ENCODE measurements at places on chromosomes 6 and 20.

GRCh38 chr6:130622142-130622541, 205.1 kb upstream of the SMLR1 start:
- DNase-seq = no peak

- DNase-seq = peak; percentile 75
Observed at GRCh38 chr6:136288566-136289326, 900 bp downstream of the BCLAF1 start.

DNA sequence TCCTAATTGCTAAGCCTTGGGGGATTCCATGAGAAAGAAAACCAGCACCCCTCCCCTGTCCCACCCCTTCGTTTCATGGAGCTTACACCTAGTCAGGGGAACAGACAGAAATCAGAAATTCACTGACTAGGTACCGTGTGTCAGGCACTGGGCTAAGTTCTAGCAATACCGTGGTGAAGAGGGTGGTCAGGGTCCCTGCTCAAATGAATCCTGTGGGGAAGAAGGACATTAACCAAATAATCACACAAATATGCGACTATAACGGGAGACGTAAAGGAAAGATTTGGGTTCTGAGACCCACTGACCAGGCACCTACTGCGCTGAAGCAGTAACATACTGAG, 65.1 kb upstream of the TOP1 start:
- DNase-seq = no peak

DNA sequence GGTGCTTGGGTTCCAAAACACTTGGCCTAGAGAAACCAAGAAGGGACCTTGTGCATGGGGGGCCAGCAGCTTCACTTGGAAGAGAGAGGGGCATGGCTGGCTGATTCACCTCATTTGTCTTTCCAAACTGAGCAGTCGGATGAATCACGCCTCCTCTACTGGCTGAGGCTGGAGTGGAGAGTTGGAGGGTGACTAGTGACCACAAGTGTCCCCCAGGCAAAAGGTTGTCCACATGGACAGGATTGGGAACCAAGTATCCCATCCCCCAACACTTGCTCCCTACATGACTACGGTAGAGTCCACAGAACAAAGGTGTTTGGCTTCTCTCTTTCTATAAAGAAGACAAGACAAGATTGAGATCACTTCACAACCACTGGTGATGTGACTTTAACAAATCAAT, 875.6 kb downstream of the QKI start:
- no peak for DNase-seq

GRCh38 chr6:159156089-159156488, 13.1 kb upstream of the FNDC1 start:
- no peak for DNase-seq

- DNase-seq = peak; percentile 91
Observed at GRCh38 chr6:169654598-169655391, 47.0 kb downstream of the WDR27 start.

DNA sequence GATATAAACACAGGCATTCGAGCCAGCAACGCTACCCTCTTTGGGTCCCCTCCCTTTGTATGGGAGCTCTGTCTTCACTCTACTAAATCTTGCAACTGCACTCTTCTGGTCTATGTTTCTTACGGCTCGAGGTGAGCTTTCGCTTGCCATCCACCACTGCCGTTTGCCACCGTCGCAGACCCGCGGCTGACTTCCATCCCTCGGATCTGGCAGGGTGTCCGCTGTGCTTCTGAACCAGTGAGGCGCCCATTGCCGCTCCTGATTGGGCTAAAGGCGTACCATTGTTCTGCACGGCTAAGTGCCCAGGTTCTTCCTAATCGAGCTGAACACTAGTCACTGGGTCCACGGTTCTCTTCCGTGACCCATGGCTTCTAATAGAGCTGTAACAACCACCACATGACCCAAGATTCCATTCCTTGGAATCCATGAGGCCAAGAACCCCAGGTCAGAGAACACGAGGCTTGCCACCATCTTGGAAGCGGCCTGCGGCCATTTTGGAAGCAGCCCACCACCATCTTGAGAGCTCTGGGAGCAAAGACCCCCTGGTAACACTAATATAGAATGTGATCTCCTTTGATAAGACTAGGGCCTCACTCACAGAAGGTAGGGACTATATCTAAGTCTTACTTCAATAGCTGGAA, 973 bp downstream of the UBD start:
- no peak for DNase-seq

- no peak for DNase-seq
Observed at GRCh38 chr20:25087186-25087929, 5.4 kb upstream of the VSX1 start.

- DNase-seq = peak; percentile 52
Observed at GRCh38 chr20:37389241-37389747, 43.4 kb downstream of the SRC start.

DNA sequence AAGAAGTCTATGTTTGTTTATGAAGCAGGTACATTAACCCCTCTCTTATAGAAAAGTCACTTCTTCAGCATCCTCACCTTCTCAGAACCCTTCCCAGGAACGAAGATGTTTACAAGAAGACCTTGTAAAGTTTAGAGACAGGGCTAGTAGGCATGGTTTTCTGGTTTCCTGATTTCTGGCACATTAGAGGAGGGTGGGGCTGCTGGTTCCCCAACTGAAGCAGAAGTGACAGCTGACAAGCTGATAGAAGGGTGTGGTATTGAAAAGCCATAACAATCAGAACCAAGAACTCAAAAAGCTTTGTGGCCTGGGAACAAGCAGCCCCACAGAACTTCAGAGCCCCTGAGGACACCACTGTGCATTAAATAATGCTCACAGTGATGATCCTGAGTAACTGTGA, 91.2 kb downstream of the RTN4IP1 start:
- DNase-seq = no peak
